ENCODE measurements at places on chromosomes 3 and 15. TPM values are rescaled to one million over a fixed set of nuclear protein-coding genes. Genes with fewer than 3 reads are reported as not detected.

Gene STRC
- 2.8 TPM for total RNA-seq

Gene MEX3B
- total RNA-seq = 1.6 TPM

Gene GOLGA6D
- total RNA-seq = not detected

Gene NDN
- total RNA-seq = 0.19 TPM

Gene CHRNA3
- not detected for total RNA-seq

Gene COX5A
- 74.4 TPM for total RNA-seq

Gene THAP10
- total RNA-seq = 0.41 TPM

Gene CCNDBP1
- 127 TPM for total RNA-seq

Gene ADAMTS17
- 4.7 TPM for total RNA-seq

Gene CCDC13
- 0.72 TPM for total RNA-seq

All from CD4-positive, alpha-beta memory T cell (primary cell).